ENCODE measurements at places on chromosomes 13 and 19.

GRCh38 chr13:108215436-108215835 lies at the start of gene LIG4:
Gene LIG4, minus strand, starts transcription at chr13:108215536. Its CDS starts 4,268 bp downstream, at chr13:108211268.
- DNase-seq, result peak; percentile 93

GRCh38 chr19:29531458-29532025 lies 5.7 kb downstream of the VSTM2B start:
- DNase-seq, result no peak

- DNase-seq, result no peak
Measured at GRCh38 chr19:13718733-13719132, 45.6 kb upstream of the MRI1 start.

DNA sequence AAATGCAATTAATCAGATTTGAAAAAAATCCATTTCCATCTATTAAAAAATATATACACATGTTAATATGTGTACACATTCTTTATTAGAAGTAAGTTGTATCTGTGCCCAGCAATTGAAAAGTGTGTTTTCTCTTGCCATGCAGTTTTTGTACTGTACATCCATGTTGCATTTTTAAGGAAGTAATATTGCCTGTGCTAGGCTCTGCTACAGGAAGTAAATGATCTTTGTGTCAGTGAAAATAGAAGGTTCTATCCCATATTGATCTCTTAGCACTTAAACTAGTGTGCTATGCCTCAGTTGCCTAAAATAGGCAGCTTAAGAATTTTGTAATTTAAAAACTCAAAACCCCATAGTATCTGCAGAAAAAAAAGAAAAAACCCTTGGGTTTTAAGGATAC lies 122.5 kb downstream of the CDK8 start:
- DNase-seq, result no peak

DNA sequence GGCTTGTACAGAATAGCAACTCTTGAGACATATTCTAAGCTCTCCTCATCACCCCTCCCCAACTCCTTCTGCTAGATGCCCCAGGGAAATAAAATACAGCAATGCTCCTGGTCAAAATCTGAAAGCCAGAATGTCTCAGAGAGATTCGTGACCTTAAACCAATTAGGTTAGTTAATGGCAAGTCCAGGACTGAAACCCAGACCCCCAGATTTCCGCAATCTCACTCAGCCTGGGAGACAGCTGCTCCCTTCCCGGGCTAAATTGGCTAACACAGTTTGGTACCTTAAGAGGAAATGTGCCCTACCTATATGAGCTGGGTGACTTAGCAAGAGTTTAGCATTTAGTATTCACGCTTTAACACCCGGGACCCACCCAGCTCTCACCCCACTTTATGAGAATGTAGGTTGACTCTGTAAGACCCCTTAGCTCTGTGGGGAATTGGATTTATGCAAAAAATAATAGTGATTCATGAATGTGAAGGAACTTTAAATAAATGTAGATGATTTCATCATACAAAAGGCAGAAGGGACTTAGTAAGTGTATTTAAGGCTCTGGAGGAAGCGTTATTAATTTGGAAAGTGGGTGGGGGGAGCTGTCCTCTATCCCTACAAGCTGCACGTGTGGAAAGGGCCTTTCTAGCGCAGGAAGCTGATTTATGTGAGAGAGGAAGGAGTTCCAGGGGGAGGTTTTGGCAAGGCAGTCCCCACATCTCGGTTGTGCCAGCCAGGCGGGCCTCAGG lies 1.1 kb downstream of the DLEU7 start:
- DNase-seq, result no peak

DNA sequence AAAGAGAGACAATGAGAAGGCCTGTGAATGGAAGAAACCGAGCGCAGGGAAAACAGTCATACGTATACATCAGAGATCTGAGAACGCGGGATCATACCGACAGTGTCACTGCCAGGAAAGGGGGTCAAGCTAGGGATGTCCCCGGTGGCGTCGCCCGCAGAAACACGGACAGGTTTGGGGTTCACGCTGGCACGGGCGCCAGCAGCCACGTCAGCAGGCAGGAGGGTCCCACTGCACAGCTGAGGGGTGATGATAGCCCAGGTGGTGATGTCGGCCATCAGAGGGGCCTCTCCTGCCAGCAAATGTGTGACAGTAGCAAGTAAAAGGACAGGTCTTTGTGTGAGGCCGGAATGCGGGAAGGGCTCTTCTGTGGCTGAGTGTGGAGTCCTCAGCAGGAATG lies 3.4 kb upstream of the ZNF229 start:
- no peak for DNase-seq

GRCh38 chr13:40388617-40389016 lies 277.8 kb downstream of the FOXO1 start:
- peak; percentile 29 for DNase-seq

DNA sequence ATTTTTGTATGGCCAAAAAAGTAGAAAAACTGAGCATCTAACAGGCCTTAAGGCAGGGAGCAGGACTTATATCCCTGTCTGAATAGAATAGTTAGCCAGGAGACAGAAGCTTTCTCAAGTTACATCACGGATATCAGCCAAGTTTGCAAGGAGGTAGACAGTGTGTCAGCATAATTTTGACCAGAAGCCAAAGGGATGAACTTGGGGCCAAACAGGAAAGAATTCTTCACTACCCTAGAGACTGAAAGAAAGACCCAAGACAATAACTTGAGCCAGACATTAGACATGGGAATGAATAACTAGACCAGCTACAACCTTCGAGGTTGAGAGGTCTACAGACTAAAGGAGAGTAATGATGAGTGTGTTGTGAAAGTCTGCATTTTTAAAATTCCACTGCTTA lies 48.1 kb upstream of the PCDH9 start:
- DNase-seq, result no peak

GRCh38 chr13:26526702-26527216 lies 30.7 kb upstream of the WASF3 start:
- DNase-seq, result no peak

GRCh38 chr13:42660333-42660965 lies 86.5 kb downstream of the TNFSF11 start:
- no peak for DNase-seq

DNA sequence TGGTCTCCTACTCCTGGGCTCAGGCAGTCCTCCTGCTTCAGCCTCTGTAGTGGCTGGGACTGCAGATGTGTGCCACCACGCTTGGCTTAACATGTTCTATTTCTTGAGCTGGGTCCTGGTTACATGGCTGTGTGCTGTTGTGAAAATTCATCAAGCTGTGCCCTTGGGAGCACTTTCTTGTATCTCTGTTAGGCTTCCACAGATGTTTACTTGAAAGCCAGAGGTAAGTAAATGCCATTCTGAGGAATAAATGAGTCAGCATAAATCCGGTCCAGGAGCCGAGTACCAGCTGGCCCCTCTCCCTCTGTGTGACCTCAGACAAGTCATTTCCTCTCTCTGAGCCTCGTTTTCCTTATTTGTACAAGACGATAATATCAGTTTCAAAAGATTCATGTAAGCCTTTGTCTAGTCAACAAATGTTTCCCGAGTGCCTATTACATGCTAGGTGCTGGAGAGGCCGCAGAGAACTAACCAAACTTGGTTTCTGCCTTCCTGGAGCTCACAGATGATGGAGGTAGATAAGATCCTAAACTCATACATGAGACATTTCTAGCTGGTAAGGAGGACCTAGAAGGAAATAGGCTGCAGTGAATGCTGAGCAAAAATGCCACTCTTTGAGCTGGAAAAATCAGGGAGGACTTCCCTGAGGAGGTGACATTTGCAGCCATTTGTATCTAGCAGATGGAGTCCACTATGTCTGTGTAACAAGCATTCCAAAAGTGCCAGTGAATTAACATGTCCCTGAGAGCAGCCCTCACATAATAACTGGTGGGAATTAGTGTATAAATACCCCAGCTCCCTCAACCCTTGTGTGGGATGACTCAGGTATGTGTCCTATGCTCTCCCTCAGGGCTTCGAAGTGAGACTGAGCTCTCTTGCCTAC lies 2.7 kb upstream of the RASAL3 start:
- peak; percentile 91 for DNase-seq

- no peak for DNase-seq
Measured at GRCh38 chr19:33467851-33468250, 53.7 kb downstream of the PEPD start.

DNA sequence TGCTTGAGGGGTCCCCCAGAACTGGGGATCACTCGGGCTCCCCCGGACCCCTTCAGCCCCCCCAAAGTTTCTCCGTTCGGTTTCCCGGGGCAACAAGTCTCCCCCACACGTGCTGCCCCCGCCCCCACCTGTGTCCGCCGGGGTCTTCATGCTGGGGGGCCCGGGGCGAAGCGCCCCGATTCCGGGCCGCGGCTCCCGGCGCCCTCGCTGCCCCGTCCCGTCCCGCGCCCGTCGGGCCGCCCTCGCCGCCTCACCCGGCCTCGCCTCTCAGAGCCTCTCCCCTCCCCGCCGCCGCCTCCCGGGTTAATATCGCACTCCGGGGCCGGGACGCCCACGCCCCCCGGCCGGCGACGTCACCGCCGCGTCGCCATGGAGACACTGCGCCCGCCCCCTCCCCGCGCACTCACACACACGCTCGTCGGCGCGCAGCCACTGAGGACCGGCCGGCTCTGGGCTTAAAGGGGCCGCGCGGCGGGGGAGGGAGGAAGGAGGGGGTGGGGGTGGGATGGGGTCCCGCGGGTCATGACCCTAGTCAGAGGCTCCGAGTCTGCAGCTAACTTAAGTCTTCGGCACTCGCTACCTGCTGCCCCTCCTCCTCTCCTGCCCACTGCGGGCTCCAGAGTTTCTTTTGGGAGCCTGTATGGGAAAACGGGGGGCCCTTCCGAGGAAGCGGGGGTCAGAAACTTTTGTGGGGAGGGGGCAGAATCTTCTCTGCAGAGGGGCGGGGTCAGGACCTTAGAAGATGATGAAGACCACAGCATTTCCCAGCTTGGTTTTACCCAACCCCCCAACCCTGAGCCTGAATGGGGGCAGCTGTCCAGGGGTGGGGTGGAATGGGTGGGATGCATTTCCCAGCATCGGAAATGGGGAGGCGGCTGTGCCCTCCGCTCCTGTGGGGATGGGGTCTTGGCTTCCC lies at the start of gene ERF:
Gene ERF (minus strand): TSS at position 279 of the 916 bp plus-strand sequence. CDS start 129 bp downstream, at position 150.
- peak; percentile 91 for DNase-seq

DNA sequence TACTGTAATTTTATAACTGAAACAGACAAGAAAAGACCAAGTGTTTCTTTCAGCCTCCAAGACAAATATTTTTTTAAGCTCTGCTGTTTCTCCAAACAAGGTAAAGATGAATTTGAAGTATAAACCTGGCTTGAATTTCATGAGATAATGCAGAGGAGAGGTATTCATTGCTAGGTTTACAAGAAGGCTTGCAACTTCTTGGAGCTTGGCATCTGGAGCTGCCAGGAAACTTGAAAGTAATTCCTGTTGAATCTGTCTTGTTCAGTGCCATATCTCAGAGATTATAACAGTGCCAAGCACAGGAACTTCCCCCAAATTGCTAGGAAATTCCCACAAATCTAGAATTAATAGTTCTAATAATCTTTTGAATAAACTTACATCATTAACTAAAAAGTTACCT lies 70.9 kb downstream of the CDK8 start:
- DNase-seq, result no peak

- no peak for DNase-seq
Measured at GRCh38 chr19:35590875-35591274, 4.9 kb downstream of the PMIS2 start.

DNA sequence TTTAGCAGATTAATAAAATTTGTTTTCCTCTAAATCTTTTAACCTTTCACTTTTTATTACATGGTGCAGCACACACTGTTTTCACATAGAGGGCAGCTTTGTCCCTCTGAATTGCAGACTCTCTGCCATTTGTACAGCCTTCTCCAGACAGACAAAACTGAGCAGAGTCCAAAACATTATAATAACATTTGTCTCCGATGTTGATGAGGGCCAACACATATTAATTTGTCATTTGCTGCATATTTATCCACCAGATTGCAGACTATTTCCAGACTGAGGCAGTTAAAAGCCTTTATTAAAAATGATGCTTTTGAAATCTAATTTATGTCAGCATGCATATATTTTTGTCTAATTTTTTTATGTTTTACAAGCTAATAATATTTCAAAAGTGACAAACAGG lies 1251.9 kb upstream of the SLC10A2 start:
- no peak for DNase-seq

- DNase-seq, result no peak
Measured at GRCh38 chr13:31764556-31764955, 25.2 kb downstream of the RXFP2 start.

- DNase-seq, result no peak
Measured at GRCh38 chr13:72864142-72865011, 82.4 kb downstream of the PIBF1 start.

DNA sequence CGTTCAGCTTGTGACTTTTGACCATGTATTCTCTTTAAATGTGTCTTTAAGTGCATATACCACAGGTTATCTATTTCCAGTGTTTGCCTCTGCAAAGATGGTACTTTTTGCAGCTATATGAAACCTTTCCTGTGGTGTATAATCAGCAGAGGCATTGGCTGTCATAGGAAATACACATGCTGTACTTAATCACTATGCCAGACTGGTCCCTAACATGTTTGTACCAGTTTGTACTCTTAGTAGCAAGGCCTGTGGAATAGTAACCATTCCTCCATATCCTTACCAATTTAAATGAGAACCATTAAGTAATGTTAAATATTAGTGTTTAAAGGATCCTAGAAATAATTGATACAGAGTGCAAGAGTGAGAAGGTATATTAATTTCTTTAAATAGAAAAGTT lies 69.8 kb downstream of the CDK8 start:
- no peak for DNase-seq

DNA sequence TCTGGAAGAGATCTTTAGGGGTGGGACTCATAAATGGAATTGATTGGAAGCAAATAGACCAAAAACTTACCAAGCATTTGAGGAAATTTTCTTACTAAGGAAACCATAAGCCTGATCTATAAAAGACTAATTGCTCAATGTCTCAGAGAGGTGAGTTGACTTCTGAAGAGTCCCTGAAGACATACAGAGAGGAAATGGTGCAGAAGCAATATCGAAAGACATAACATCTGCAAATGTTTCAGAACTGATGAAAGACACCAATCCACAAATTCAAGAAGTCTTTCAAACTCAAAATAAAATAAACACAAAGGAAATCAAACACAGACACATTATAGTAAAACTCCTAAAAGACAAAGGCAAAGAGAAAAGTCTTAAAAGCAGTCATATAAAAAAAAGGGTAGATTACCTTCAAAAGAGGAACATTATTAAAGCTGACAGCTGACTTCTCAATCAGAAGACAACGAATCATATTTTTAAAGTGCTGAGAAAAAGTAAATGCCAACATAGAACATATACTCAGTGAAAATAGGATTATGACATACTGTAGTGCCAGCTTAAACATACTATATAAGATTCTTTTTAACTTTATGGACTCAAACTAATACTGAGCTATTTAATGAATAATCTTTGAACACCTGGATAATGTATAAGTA lies 45.4 kb upstream of the CALM3 start:
- DNase-seq, result no peak

Measured in GDM1 (cell line).